ENCODE measurements at places on chromosomes 5 and 9.

DNA sequence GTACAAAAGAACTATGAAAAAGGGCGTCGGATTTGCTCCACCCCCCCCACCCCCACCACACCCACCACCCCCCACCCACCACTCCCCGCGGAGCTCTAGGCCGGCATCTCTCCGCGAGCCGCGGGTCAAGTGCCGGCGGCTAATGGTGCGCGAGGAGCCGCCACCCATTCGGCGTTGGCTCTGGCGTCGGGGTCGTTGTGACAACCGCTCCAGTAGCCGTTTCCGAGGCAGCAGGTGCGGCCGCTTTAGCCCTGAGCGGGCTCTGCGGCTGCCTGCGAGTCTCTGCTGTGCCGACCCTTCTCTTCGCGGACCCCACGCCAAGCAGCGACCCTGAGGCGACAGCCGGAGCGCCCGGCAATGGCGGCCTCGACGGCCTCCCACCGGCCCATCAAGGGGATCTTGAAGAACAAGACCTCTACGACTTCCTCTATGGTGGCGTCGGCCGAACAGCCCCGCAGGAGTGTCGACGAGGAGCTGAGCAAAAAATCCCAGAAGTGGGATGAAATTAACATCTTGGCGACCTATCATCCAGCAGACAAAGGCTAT lies at the start of gene PPP1R2B:
PPP1R2B (plus strand) TSS at position 90 of the 546 bp plus-strand sequence; CDS start at position 358, 268 bp downstream.
- no peak for DNase-seq

DNA sequence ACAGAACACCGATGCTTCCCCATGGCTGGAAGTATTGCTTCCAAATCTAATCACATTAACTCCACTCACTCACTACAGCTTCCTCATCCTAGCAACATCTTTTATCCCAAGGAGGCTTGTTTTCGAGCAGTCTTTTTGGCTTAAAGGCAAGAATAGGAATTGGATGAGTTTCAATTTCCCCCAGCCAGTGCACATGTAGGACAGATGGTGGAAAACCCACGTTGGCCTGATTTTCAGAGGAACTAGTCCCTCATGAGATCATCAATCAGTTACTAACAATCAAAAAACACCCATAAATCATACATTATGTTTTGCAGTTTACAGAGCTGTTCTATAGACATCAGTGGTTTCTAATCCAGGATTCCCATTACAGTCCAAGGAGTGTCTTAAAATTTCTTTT lies 48.5 kb upstream of the AGXT2 start:
- no peak for DNase-seq

DNA sequence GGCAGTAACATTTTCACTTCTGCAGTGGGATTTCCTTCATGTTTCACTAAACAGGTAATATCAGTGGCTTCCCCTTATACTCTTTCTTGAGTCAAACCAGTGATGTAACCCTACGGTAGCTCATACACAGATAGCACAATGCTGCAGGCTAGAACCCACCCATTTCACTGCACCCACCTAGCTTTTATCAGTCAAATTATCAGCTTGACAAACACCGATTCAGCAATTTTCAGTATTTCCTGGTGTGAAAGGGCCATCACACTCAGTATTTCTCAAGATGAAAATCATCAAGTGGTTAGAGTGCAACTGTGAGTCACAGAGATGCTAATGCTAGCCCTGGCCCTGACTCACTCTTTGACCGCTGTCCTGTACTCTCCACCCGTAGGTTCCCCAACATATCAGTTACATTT lies 242.3 kb upstream of the PTGER4 start:
- DNase-seq: no peak

- DNase-seq: no peak
Measured at GRCh38 chr5:158718738-158719505, 380.8 kb downstream of the EBF1 start.

GRCh38 chr9:115104908-115105307 lies 13.0 kb downstream of the TNC start:
- no peak for DNase-seq

GRCh38 chr9:73810585-73811215 lies 659.0 kb downstream of the ANXA1 start:
- DNase-seq: no peak

- DNase-seq: no peak
Measured at GRCh38 chr9:113361304-113362018, 12.1 kb downstream of the BSPRY start.

GRCh38 chr5:112136773-112137172 lies 282.3 kb downstream of the EPB41L4A start:
- no peak for DNase-seq

- DNase-seq: no peak
Measured at GRCh38 chr5:173659423-173659822, 43.0 kb upstream of the BOD1 start.
